ENCODE measurements at places on chromosomes 7 and 10.

- no peaks in the 10 kb centered on the region for H3K27me3 ChIP-seq
- H3K36me3 ChIP-seq: peaks cover 7% of the 10 kb centered on the region
- H3K27ac ChIP-seq: peak overlapping the region; percentile 46
- no peak overlapping the region for H3K4me3 ChIP-seq
- H3K4me1 ChIP-seq: peaks cover 2% of the 10 kb centered on the region
These were observed 66.1 kb downstream of the ZMYND11 start for GRCh38 chr10:201328-201771.

DNA sequence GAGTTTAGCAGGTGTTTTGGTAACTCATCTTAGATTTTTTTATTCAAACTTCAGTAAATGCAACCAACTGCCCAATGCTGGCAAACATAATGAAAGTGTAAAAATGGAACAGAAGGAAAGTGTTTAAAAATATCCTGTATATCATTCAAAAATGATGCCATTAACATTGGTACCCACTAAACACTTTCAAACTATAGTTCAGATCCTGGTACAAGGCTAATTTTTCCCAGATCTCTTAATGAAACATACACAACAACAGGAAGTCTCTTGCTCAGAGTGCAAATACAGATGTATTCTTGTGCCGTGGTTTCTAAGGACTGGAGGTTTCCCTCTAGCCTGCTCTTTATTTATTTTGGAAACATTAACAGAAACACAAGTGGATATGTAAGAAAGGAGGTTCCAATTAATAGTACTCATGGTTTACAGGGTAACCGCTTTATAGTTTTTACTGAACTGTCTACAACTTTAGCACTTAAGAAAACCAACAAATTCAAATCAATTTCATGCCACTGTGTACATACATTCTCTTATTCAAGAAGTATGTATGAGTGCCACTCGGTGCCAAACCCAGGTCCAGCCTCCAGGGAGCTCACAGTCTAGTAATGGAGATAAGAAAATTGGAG is 176.0 kb upstream of the AKR1E2 start:
- H3K36me3 ChIP-seq: no peaks in the 10 kb centered on the region
- H3K27me3 ChIP-seq: peaks cover 4% of the 10 kb centered on the region
- no peak for DNase-seq
- no peaks in the 10 kb centered on the region for H3K4me1 ChIP-seq

DNA sequence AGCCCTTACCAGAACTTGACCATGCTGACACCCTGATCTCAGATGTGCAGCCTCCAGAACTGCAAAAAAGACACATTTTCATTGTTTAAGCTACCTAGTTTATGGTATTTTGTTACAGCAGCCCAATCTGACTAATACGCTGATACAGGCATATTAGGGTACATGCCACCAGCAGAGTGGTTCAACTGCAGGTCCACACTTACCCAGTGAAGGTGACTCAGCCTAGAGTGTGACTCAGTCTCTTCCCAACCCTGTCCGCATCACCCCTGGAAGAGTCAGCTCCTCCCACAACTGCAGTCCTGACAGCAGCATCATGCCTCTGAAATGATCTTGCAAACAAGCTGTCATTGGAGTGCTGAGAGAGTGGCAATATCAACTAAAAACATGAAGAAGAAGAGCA is 30.8 kb upstream of the GOT1 start:
- H3K27me3 ChIP-seq: peaks cover 14% of the 10 kb centered on the region
- H3K4me3 ChIP-seq: no peak overlapping the region
- peaks cover 1% of the 10 kb centered on the region for H3K4me1 ChIP-seq
- no peaks in the 10 kb centered on the region for H3K36me3 ChIP-seq

- no peak overlapping the region for H3K27ac ChIP-seq
- H3K4me3 ChIP-seq: no peak overlapping the region
These were observed 9.6 kb downstream of the INMT start for GRCh38 chr7:30761214-30762156.

- peaks cover 5% of the 10 kb centered on the region for H3K36me3 ChIP-seq
- H3K4me3 ChIP-seq: no peak overlapping the region
- H3K27me3 ChIP-seq: no peaks in the 10 kb centered on the region
- no peak for DNase-seq
- peaks cover 7% of the 10 kb centered on the region for H3K4me1 ChIP-seq
These were observed 55.4 kb downstream of the LYZL1 start for GRCh38 chr10:29344073-29344820.

- no peak overlapping the region for H3K4me3 ChIP-seq
- H3K27me3 ChIP-seq: peaks cover 47% of the 10 kb centered on the region
- H3K4me1 ChIP-seq: no peaks in the 10 kb centered on the region
These were observed 143.4 kb downstream of the DYNC1I1 start for GRCh38 chr7:95915731-95916130.

- no peak for DNase-seq
- no peaks in the 10 kb centered on the region for H3K27me3 ChIP-seq
- no peak overlapping the region for H3K27ac ChIP-seq
- no peaks in the 10 kb centered on the region for H3K4me1 ChIP-seq
- no peak overlapping the region for H3K4me3 ChIP-seq
These were observed 472.9 kb upstream of the PCDH15 start for GRCh38 chr10:55273946-55274345.

- peaks cover 2% of the 10 kb centered on the region for H3K4me1 ChIP-seq
- no peak overlapping the region for H3K4me3 ChIP-seq
- H3K27ac ChIP-seq: no peak overlapping the region
- DNase-seq: no peak
These were observed 233.6 kb downstream of the VTI1A start for GRCh38 chr10:112680586-112680985.

DNA sequence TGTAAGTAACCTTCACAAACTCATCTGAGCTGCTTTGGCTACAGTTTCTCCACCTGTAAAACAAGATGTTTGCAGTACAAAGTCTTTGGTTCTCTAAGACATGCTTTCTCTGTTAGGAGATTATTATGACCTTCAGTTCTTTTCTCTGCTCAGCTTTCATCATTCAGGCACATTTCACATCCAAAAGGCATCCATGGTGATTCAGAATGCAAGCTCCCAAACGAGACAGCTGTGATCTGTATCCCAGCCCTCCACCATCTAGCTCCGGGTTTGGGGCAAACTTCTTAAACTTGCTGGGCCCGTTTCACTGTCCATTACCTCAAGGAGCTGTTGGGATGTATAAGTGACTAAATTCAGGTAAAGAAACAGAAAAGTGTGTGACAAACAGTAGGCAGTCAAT is 95.8 kb upstream of the COL1A2 start:
- H3K4me1 ChIP-seq: peaks cover 26% of the 10 kb centered on the region
- H3K27ac ChIP-seq: no peak overlapping the region
- DNase-seq: no peak
- no peaks in the 10 kb centered on the region for H3K36me3 ChIP-seq

DNA sequence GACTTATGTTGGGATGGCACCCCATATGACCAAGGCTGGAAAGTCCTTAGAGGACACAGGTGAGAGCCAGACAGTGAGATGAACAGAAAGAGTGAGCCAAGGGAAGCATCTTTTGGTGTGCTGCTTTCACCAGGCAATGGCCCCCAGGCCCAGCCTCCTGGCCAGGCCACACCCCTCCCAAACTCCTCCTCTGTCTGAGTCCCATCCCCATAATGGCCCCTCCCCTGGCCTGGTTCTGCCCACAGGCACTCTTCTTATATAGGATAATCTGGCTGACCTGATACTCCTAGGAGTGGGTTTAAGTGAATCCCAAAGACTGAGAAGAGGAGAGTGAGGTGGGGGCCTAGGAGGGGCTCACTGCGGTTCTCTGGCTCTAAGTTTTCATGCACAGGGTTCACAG is 252.5 kb downstream of the RPS24 start:
- H3K27ac ChIP-seq: no peak overlapping the region
- no peak for DNase-seq
- no peaks in the 10 kb centered on the region for H3K36me3 ChIP-seq
- H3K27me3 ChIP-seq: peaks cover 8% of the 10 kb centered on the region
- no peak overlapping the region for H3K4me3 ChIP-seq
- peaks cover 54% of the 10 kb centered on the region for H3K4me1 ChIP-seq

GRCh38 chr10:5817322-5818047 is 4.3 kb upstream of the GDI2 start:
- H3K4me1 ChIP-seq: peaks cover 5% of the 10 kb centered on the region
- no peaks in the 10 kb centered on the region for H3K36me3 ChIP-seq
- no peak overlapping the region for H3K4me3 ChIP-seq
- no peak for DNase-seq
- no peak overlapping the region for H3K27ac ChIP-seq

- no peaks in the 10 kb centered on the region for H3K27me3 ChIP-seq
- DNase-seq: no peak
- H3K36me3 ChIP-seq: peaks cover 38% of the 10 kb centered on the region
- peaks cover 8% of the 10 kb centered on the region for H3K4me1 ChIP-seq
- no peak overlapping the region for H3K4me3 ChIP-seq
- no peak overlapping the region for H3K27ac ChIP-seq
These were observed 356.3 kb upstream of the GALNT17 start for GRCh38 chr7:70775570-70776156.

GRCh38 chr10:6270951-6271350 is 68.2 kb downstream of the PFKFB3 start:
- peak overlapping the region; percentile 79 for H3K27ac ChIP-seq
- DNase-seq: no peak
- peaks cover 34% of the 10 kb centered on the region for H3K4me1 ChIP-seq

GRCh38 chr7:71904484-71904883 is 507.7 kb downstream of the CALN1 start:
- H3K27me3 ChIP-seq: no peaks in the 10 kb centered on the region
- H3K36me3 ChIP-seq: no peaks in the 10 kb centered on the region
- H3K4me1 ChIP-seq: no peaks in the 10 kb centered on the region
- H3K27ac ChIP-seq: no peak overlapping the region

- H3K36me3 ChIP-seq: no peaks in the 10 kb centered on the region
- no peak overlapping the region for H3K27ac ChIP-seq
- no peaks in the 10 kb centered on the region for H3K27me3 ChIP-seq
- no peak overlapping the region for H3K4me3 ChIP-seq
- no peak for DNase-seq
These were observed 234.5 kb upstream of the MEOX2 start for GRCh38 chr7:15920953-15921352.

DNA sequence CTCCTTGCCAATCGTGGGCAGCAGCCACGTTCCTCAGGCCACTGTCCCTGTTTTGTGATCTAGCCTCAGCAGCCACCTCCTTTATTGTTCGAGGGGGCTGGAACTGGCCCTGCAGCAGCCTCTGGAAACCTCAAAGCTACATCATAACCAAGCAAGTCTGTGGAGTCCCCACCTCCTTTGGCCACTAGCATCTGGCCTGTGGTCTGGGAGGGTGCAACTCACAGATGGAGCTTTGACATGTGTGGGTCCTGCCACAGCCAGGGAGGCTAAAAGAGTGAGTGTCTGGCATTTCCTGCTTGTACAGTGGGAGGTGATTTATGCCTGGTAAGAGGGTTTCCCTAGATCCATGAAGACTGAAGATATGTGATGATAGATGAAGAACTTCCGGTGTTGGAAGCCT is 32.3 kb upstream of the NUB1 start:
- H3K27ac ChIP-seq: no peak overlapping the region
- no peaks in the 10 kb centered on the region for H3K36me3 ChIP-seq
- no peak for DNase-seq
- peaks cover 13% of the 10 kb centered on the region for H3K27me3 ChIP-seq
- peaks cover 16% of the 10 kb centered on the region for H3K4me1 ChIP-seq

DNA sequence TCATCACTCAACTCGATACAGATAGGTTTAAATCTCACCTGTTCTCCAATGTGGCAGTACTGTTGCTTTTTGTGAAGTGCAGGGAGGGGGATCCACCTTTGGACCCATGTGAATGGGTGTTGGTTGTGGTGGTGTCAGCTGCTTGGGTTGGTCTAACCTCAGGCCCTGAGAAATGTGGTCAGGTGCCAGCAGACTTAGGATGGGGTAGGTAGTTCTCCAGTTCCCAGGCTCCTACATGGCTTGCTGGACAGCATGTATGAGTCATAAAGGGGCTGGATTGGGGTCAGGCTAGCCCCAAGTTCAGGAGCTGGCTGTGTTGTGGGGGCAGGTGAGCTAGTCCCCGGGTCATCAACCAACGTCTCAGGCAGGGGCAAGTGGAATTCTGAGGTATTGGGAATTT is 472.6 kb upstream of the CNTNAP2 start:
- H3K27me3 ChIP-seq: no peaks in the 10 kb centered on the region
- H3K4me1 ChIP-seq: no peaks in the 10 kb centered on the region

GRCh38 chr10:104035194-104036068 is 50.2 kb downstream of the COL17A1 start:
- H3K27me3 ChIP-seq: no peaks in the 10 kb centered on the region
- H3K4me1 ChIP-seq: no peaks in the 10 kb centered on the region
- no peak overlapping the region for H3K27ac ChIP-seq

DNA sequence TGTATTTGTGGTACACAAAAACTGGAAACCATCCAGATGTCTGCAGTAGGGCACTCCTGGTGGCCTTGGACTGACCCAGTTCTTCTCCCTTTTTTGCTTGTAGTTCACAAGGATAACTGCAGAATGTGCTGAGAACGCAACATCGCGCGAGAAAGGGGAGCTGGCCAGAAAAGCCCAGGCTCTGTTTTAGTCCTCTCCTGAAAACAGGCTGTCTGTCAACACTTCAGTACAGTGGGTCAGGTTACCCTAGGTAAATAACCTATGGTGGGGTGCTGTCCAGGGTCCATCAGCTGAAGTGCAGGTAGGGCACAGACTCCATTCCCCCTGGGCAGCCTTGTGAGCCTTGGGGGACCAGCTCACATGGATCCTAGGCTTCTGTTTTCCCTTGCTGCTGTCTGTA is 495.8 kb downstream of the MDFIC start:
- H3K4me3 ChIP-seq: no peak overlapping the region
- no peak overlapping the region for H3K27ac ChIP-seq
- DNase-seq: peak; percentile 9
- no peaks in the 10 kb centered on the region for H3K4me1 ChIP-seq
- no peaks in the 10 kb centered on the region for H3K36me3 ChIP-seq
- no peaks in the 10 kb centered on the region for H3K27me3 ChIP-seq

DNA sequence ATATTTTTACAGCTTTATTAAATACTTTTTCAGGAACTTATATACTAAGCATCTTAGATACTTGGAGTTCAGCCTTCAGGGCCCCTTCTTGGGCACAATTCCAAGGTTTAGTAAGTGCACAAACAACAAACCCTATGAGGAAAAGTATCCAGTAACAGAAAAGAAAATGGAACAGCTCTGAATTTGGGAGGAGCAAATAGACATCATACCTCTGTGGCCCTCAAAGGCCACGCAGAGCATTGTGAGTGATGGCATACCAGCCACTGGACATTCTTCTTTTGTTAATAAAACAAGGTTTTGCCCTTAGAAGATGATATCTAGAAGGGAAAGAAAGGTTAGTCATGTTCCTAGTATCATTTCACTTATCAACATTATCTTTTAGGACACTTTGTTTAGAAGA is 46.0 kb downstream of the ST7 start:
- H3K4me1 ChIP-seq: peaks cover 5% of the 10 kb centered on the region
- no peak overlapping the region for H3K27ac ChIP-seq
- no peak overlapping the region for H3K4me3 ChIP-seq
- H3K36me3 ChIP-seq: peaks cover 2% of the 10 kb centered on the region

- no peak overlapping the region for H3K27ac ChIP-seq
- H3K4me1 ChIP-seq: peaks cover under 1% of the 10 kb centered on the region
- no peak overlapping the region for H3K4me3 ChIP-seq
These were observed 18.1 kb downstream of the POLR1F start for GRCh38 chr7:19690736-19691135.

- no peaks in the 10 kb centered on the region for H3K36me3 ChIP-seq
- no peak overlapping the region for H3K4me3 ChIP-seq
- H3K27me3 ChIP-seq: no peaks in the 10 kb centered on the region
- peaks cover 32% of the 10 kb centered on the region for H3K4me1 ChIP-seq
- no peak for DNase-seq
- H3K27ac ChIP-seq: peak overlapping the region; percentile 80
These were observed 10.8 kb upstream of the JCAD start for GRCh38 chr10:30070001-30070685.

GRCh38 chr7:50145801-50146338 is 52.8 kb upstream of the ZPBP start:
- DNase-seq: no peak
- H3K27ac ChIP-seq: no peak overlapping the region
- H3K36me3 ChIP-seq: no peaks in the 10 kb centered on the region
